ENCODE measurements at places on chromosomes 2 and 18. TPM values are rescaled to one million over a fixed set of nuclear protein-coding genes. Genes with fewer than 3 reads are reported as not detected.
A peak's percentile ranks its signal among the peaks of the same experiment; 100 is the strongest.

- DNase-seq, result no peak
Measured at GRCh38 chr2:70894765-70895164, 40.9 kb upstream of the ATP6V1B1 start.

- DNase-seq, result no peak
Measured at GRCh38 chr2:146818122-146818521, 1026.7 kb upstream of the ACVR2A start.

DNA sequence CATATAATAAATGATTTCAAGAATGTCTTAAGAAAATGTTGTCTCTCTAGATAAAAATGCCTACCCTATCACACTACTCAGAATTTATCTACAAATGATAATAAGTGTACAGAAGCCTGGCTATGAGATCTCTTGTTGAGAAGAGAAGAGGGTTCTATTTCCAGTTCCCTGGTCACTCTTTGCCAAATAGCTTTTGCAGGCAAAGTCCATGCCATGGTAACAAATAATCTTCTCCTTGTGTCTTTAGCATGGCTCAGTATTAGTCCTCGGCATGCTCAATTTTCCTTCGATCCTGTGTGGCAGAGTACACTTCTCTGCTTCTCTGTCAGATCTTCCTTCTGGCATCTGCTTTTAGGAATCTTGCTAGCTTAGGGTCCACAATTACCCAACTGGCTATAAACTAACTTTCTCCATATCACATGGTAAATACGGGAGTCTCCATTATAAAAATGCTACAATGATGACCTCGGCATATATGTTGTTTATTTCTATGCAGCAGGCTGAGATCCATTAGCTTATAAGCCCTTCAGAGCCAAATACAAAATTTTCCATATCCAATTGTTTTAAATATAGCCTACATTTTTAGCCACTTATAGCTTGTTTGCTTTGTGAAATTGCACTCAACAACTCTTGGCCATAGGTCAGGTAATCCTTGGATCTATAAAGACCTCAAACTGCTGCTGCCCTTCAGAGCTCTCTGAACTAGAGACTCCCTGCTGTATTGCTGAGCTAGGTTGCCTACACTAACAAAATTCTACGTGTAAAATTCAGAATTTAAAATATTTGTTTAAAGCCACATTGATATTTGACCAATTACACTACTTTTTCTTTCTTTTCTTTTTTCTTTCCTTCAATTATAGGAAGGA, 157.5 kb downstream of the FSIP2 start:
- no peak for DNase-seq

- DNase-seq, result no peak
Measured at GRCh38 chr2:74441690-74442482, at the start of gene RTKN. RTKN (minus strand) TSS chr2:74441937; CDS start chr2:74441816, 121 bp downstream.

DNA sequence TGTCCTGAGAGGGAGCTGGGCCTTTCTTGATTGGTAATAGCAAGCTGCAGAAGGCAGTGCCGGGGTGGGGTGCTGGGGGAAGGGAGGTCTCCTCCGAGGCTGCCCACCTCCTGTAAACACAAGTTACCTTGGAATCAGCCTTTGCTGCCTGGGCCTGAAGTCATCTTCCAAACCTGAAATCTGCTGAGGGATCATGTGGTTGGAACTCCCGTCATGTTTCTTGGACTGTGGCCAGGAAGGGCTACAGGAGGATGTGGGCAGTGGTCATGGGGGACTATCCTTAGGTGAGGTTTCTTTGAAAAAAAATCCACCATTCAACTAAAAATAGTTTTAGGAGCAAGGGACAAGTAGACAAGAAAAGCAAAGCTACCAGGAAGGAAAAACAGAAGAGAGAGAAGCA, 74.2 kb downstream of the CDK15 start:
- DNase-seq, result no peak

- no peak for DNase-seq
Measured at GRCh38 chr2:190984595-190984994, 29.4 kb downstream of the STAT1 start.

GRCh38 chr2:239035361-239035814, 187.5 kb downstream of the TWIST2 start:
- DNase-seq, result peak; percentile 83

GRCh38 chr2:181404472-181404871, 52.7 kb upstream of the ITGA4 start:
- no peak for DNase-seq

GRCh38 chr2:30514134-30514847, 67.2 kb downstream of the LCLAT1 start:
- DNase-seq, result no peak

DNA sequence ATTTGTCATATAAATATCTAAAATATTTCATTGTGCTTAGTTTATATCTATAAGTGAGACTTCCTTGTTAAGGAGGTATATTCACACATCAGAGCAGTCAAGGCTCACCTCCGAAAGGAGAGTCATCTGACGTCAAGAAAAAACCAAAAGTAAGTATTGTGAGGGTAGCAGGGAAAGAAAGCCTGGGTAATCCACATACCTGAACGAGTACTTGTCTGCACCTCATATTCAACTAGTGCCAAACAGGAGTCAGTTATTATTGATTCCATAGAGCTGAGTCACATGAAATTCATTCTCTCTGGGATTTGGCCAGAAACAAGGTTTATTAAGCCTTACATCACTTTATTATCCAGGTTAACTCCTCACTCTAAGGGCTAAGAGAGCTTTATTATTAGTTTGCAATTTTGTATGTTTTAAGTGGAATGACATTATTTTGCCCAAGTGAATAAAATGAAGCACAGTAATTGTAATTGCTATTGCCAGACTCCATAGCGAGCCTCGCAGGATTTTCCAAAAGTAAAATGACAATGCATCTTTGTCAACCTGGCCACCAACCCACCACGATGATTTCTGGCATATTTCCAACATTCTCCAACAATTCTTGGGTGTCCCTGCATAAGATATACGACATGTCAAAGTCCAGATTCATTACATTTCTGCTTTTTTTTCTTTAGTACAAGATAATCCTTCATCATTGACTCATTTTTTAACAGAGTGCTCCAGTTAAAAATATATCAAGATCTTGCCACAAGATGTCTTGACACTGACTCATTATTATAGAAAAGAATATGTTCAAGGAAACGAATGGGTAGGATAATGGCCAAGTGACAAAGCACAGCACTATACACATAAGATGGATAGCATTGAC, 1210.4 kb upstream of the ACVR2A start:
- no peak for DNase-seq

- DNase-seq, result no peak
Measured at GRCh38 chr2:86806059-86806857, 15.5 kb upstream of the CD8A start.

DNA sequence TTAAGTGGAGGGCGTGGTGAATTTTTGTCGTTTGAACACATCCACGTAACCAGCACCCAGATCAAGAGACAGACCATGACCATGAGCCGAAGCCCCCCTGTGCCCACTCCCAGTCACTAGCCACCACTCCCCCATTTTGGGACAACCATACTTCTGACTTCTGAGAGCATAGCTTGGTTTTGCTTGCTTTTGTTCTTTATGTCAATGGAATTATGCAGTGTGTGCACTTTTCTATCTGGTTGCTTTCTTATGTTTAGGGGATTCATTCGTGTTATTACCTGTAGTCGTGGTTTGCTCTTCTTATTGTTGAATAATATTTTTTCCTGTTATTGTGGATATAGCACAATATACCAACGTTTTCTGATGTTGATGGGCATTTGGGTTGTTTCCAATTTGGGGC, 141.7 kb downstream of the GLI2 start:
- no peak for DNase-seq

DNA sequence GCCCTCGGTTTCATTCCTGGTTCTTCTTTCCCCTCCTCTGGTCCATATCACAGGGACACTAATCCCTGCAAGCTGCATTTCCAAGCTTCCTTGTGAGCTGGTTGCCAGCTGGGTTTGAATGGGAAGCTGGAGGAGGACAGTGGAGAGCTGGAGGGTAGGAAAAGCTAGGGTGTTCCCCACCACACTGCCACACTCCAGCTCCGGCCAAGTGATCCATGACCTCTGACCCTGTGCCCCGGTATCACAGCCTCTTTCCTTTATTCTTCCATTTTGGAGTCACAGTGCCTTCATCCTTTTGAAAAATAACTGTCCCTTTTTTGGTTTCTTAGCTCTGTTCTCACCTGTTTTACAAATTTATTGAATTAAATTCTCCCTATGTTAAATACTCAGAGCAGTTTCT, 13.1 kb upstream of the NR4A2 start:
- no peak for DNase-seq

DNA sequence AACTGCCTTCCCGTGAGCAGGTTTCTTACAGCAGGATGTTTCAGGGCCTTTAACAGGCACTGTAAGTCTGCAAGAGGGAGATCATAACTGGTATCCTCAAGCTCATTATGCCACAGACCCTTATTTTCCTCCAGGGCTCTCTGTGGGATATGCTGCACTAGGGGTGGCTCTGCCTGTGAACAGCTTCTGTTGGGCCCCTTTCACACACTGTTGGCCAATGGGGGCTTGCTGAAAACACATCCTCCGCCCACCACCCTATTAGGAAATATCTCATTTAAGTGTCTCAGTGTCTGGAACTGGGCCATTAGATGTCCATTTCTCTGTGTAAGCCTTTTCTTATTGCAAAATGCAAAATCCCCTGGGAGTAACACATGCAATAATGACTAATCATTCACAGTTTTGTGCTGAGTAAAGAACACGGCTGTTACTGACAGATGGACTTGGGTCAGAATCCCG, 414.3 kb upstream of the HS6ST1 start:
- DNase-seq, result no peak

GRCh38 chr18:32937066-32937465, 164.2 kb upstream of the KLHL14 start:
- DNase-seq, result no peak

DNA sequence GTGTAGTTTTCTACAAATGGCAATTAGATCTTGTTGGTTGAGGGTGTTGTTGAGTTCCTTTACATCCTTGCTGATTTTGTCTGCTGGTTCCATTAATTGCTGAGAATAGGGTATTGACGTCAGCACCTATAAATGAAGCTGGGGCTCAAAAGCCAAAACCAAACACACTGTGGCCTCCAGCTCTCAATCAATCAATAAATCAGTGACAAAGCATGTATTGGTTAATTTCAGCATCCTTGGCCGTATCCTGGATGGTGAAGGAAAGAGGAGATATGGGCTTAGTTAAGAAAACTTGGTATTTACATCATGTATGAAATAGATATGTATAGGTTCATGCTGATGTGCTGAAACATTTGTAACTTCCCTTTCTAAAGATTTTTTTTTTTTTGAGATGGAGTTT, 13.2 kb upstream of the APOB start:
- DNase-seq, result no peak

GRCh38 chr2:195312662-195313061, 344.4 kb upstream of the SLC39A10 start:
- DNase-seq, result no peak

- no peak for DNase-seq
Measured at GRCh38 chr18:60552948-60553347, 180.4 kb upstream of the MC4R start.

GRCh38 chr2:120255071-120255470, 2.4 kb downstream of the RALB start:
- no peak for DNase-seq

DNA sequence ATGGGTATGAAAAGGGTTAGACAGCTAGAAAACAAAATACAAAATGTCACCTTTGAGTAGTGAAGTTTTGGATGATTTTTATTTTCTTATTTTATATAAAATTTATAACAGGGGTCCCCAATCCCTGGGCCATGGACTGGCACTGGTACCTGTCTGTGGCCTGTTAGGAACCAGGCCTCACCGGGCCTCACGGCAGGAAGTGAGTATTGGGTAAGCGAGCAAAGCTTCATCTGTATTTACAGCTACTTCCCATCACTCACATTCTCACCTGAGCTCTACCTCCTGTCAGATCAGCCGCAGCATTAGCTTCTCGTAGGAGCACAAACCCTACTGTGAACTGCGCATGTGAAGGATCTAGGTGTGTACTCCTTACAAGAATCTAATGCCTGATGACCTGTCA, 202.8 kb upstream of the TWIST2 start:
- DNase-seq, result no peak

GRCh38 chr2:26011990-26012856, 21.7 kb upstream of the RAB10 start:
- DNase-seq, result peak; percentile 79

- no peak for DNase-seq
Measured at GRCh38 chr2:208266553-208266893, 468 bp downstream of the PIKFYVE start.

- DNase-seq, result no peak
Measured at GRCh38 chr2:88857951-88858411, 166.5 kb downstream of the RPIA start.

DNA sequence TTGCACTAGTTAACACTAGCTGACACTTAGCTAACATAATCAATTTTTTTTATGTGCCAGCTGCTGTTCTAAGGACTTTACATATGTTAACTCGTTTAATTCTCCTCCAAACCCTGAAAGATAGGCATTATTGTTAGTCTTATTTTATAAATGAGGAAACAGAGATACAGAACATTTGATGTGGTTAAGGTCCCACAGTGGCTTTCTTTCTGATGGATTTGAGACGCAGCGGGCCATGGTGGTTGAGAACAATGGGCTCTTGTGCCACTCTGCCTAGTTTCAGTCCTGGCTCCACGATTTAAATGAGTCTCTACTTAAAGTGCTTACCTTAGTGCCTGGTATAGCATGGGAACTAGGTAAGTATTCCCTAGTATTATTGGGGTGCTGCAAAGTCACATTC, 201.9 kb upstream of the SPRED2 start:
- no peak for DNase-seq

DNA sequence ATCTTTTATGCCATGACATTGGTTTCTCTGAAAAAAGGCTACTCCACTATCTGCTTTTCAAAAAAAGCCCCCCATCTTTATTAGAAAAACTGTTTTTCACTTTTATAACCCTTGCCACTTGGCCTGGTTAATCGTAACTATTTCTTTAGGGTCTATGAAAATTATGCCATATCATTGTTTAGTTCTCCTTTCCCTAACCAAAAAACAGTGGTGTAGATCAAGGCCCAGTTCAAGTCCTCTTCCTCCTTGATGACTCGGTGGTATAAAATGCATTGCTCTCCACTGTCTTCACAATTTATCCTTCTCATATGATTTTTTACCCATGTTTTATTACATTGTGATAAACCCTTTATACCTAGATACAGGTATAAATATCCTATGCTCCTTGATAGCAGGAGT, 205.5 kb downstream of the ZNF521 start:
- no peak for DNase-seq

GRCh38 chr2:144504218-144504641, 15.7 kb downstream of the ZEB2 start:
- no peak for DNase-seq

Gene FAM124B
- total RNA-seq, result 1.9 TPM

Gene LTBP1
- 124 TPM for total RNA-seq

Gene SLC5A7
- not detected for total RNA-seq

Gene LANCL1
- 50.8 TPM for total RNA-seq

Gene GRHL1
- total RNA-seq, result 1.1 TPM

Gene SLC23A3
- 0.48 TPM for total RNA-seq

Gene SP140
- total RNA-seq, result 0.57 TPM

Gene BMP10
- 0.83 TPM for total RNA-seq

Gene CCDC85A
- 2.7 TPM for total RNA-seq

Gene LBX2
- 0.51 TPM for total RNA-seq

Gene HAAO
- total RNA-seq, result 2.5 TPM

Gene TCF4
- 69.9 TPM for total RNA-seq

Gene CGREF1
- 0.48 TPM for total RNA-seq

Gene TUBA4B
- total RNA-seq, result not detected
